ENCODE measurements at places on chromosomes 1 and 21.

DNA sequence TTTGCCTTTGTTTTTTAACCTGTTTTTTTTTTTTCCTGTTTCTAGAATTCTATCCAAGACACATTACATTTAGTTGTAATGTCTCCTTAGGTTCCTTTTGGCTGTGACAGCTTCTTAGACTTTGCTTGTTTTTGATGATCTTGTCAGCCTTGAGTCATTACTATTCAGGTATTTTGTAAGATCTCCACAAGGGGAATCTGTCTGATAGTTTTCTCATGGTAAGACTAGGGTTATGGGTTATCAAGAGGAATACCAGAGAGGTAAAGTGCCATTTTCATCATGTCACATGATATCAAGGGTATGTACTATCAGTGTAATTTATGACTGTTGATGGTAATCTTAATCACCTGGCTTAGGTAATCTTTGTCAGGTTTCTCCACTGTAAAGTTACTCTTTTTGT, 99.1 kb upstream of the GFI1 start:
- no peak for DNase-seq

GRCh38 chr1:61158591-61158990, 76.2 kb downstream of the NFIA start:
- no peak for DNase-seq

DNA sequence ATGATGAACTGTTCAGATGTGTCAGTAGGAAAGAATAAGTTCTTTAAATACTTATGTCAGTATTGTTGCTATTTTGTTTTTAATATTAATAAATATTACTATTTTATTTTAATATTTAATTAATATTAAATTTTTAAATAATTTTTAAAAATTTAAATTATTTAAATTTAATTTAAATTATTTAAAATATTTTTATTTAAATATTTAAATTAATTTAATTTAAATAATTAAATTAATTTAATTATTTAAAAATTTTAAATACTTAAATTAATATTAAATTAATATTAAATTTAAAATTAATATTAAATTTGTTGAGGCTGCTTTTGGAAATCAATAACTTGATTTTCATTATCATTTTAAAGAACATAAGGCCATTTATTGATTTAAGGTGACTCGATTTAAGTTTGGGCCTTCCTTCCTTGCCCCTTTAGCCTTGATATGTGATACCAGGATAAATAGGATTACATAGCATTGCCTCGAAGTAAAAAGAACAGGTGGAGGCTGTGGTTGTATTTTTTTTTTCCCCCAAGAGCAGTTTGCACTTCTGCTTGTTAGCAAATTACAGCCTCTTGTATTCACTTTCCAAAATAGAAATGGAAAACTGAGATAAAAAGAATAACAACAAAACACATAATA, 915.2 kb downstream of the TTLL7 start:
- DNase-seq, result no peak

DNA sequence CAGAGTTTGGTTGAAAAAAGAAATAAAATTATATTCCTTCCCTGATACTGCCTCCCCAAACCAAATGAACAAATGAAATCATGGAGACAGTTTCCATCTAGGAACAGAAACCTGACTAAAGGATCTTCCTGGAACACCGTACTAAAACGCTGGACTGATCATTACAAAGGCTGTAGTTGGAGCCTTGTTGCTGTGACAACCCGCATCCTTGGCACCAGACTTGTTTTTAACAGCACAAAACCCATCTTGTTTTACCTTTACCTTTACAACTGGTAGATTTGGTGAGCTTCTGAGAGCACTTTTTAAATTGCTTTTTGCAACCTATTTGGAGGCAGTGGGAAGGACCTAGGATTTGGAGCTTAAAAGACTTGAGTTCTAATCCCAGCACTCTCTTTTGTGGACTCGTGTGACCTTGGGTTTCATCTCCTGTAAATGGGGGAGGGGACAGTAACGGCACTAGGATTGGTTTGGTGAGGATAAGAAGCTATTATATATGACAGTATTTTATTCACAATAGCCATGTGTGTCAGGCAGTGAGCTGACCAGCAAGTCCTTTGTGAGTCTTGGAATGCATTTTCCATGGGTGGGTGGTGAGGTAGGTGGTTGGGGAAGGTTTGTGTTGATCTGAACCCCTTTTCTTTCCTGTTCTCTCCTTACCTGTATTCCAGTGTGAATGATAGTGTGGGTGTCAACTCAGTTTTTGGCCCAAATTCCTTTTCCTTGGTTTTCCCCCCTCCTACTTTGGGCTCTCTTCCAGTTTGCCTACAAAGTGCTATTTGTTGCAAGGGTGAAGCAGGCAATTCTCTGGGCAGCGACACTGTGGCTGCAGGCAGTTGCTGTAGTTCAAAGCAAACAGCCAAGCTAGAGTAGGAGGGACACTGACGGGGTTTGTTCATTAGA, 12.6 kb downstream of the LRRC8D start:
- no peak for DNase-seq

GRCh38 chr1:226627050-226627755, 78.6 kb downstream of the STUM start:
- DNase-seq, result no peak

GRCh38 chr1:25727088-25727487, 72.9 kb upstream of the SELENON start:
- no peak for DNase-seq

- DNase-seq, result no peak
These were observed 17.8 kb downstream of the COPA start for GRCh38 chr1:160325252-160325651.

- DNase-seq, result no peak
These were observed 14.0 kb upstream of the HLCS start for GRCh38 chr21:36980280-36981048.

DNA sequence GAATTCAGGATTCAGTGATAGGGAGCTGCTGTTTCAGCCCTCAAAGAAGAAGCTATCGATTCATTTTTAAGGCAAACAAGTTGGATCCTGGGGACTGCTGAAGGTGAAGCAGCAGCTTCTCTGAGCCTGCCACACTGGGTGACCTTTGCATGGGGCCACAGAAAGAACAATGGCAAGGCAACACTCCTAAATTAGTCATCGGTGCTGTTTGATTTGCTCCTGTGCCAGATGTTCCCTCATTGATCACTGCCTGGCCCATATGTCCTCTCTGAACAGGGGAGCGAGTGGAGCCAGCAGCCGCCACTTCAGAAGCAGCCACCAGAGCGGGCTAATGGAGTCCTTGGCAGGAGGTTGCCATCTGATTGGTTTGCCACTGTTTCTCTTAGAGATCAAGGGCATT, 391.5 kb downstream of the NTNG1 start:
- DNase-seq, result no peak

- DNase-seq, result no peak
These were observed 56.0 kb downstream of the ADARB1 start for GRCh38 chr21:45130324-45130774.

DNA sequence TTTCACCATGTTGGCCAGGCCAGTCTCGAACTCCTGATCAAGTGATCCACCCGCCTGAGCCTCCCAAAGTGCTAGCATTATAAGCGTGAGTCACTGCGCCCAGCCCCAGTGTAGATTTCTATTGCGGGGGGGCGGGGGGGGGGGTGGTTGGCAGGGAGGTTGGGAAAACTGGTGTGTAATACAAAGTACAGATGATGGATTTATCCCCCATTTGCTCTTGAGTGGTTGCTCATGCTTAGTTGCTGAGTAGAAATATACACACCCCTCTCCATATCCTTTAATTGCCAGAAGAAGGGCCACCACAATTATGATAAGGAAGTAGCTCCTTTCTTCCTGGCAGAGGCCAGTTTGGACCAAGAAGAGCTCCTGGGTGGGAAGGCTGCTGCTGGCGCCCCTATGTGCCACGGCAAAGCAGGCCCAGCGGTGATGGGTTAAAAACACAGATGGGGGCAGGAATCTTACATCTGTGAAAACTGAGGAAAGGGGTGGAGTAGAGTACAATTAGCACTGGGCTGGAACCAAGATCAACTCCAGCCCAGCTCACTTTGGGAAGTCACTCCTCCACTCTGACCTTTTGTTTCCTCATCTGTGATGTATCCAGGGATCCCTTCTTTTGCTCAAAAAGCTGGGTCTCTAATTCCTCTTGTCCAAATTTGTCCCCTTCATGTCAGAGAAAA, 55.2 kb downstream of the MRPL37 start:
- no peak for DNase-seq

DNA sequence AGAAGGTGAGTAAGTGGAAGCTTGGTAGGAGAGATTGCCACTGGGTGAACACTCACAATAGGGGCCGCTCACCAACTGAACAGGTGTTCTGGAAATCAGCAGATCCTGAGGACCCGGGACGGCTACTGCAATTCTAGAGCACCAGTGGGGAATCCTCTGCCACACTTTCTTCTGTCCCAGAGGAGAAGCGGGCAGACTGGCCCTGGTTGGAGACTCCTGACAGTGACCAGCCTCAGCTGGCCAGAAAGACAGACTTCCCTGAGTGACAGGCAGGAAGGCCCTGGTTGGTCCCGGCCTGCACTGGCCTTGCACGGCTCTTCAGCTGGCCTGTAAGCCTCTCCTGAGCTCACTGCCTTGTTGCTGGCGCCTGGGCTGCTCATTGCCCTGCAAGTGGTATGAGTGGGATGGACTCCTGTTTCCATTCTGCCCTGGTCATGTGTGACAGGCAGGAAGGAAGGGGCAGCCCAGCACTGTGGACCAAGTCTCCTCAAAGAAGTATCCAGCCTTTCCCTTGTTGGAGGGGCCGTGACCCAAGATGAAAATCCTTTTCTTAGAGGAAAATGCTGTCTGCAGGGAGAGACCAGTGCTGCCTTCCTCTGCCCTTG, 34.5 kb downstream of the MAN1C1 start:
- no peak for DNase-seq

GRCh38 chr1:147618077-147618569, 52.2 kb downstream of the ACP6 start:
- DNase-seq, result no peak

Data from posterior vena cava (tissue), 2 donors.